Stimulated activated CD4-positive, alpha-beta T cell treated with anti-CD3 and anti-CD28 coated beads, Interleukin-15, amount 100 ng/mL, for 1 hour (primary cell): ENCODE measurements at places on chromosomes 5 and 9.

- no peak for DNase-seq
Measured at GRCh38 chr5:139272471-139273321, 20.8 kb upstream of the MATR3 start.

GRCh38 chr9:88092797-88093331 lies 45.4 kb downstream of the SPATA31C2 start:
- no peak for DNase-seq

GRCh38 chr5:135345956-135346731 lies 52.9 kb downstream of the MACROH2A1 start:
- DNase-seq = no peak

- no peak for DNase-seq
Measured at GRCh38 chr5:41815261-41815660, 55.0 kb downstream of the OXCT1 start.

GRCh38 chr5:169025491-169025890 lies 275.4 kb downstream of the SLIT3 start:
- DNase-seq = no peak

GRCh38 chr9:91899219-91899563 lies 50.8 kb downstream of the ROR2 start:
- no peak for DNase-seq

GRCh38 chr5:151600069-151600665 lies 9.0 kb upstream of the FAT2 start:
- no peak for DNase-seq

DNA sequence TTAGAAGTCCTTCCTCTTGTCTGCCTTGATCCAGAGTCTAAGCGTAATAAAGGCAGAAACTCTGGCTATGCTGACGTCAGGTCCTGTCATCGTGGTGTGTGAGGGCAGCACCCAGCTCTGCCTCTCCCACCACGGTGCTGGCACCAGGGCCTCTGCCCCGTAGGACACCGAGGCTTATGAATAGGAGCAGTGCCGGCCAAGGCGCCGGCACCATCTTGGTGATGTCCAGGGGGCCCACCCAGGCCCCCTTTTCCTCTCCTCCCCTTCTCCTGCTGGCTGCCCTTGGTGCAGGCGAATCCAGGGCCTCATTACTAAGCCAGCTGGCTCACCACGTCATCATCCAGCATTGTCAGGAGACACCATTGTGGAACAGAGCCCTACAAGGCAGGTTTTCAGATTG lies 252.3 kb downstream of the FANCC start:
- no peak for DNase-seq

- no peak for DNase-seq
Measured at GRCh38 chr9:129939431-129939830, 103.6 kb downstream of the FNBP1 start.

DNA sequence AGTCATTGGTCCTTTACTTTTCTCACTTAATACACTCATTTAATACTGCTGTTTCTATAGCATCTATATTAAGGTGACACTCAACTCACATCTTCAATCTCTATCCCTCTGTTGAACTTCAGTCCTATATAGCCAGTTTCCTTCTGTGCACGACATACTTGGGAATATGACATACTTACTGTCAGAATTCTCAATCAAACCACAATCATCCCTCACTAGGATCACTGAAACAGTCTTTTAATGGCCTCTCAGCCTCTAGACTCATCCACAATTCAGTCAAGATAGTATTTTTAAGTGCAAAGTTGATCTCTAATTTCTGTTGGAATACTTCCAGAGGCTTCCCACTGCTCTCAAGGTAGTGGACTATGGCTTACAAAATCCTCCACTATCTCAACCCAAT lies 251.0 kb upstream of the MEF2C start:
- no peak for DNase-seq

- no peak for DNase-seq
Measured at GRCh38 chr5:42898760-42899159, 87.1 kb upstream of the SELENOP start.

DNA sequence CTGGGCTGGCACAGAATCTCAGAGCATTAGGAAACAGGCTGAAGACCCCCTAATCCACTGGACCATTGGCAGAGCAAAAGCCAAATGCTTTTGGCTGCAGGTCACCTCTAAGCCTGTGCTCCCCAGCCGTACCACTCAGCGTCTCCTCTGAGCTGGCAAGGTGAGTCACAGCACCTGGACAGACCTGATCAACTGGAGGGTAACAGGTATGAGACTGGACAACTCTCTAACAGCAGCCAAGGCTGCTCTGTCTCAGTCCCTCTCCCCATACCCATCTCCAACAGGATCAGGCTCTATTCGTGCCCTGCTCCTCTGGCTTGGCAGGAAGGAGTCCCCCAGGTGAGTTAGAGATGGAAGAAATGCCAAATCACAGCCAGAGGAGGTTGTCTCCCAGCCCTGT lies 4.7 kb downstream of the GOLGA2 start:
- no peak for DNase-seq

DNA sequence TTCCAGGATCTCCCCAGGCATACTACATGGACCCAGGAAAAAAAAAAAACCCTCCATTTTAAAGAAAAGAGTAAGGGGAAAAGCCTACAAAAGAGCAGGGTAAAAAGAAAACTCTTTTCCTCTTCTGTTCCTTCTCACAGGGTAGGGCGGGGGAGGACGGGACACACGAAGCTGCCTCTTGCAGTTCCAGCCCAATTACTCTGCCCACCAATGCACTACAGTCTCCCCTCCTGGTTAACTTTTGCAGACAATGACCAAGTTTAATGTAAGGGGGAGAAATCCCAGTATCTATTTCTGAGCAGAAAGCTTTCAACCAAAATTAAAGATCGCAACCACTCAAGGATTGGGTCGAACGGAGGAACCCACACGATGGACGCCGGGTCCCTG lies 1.3 kb downstream of the BRD3 start:
- no peak for DNase-seq

DNA sequence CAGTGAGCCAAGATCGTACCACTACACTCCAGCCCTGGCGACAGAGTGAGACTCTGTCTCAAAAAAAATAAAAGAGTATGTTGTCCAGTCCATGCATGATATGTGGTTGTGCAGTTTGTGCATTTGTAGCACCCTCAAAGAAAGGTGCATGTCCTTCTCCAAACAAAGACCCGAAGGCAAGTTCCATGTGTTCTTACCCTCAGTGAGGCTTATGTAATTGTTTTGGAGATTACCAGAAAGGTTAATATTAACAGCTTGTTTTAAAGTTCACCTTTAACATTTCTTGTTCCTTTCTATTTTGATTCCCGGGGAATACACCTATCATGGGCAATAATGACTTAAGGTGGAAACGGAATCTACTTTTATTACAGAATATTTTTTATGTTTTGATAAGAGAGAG lies 22.3 kb downstream of the KIAA1191 start:
- no peak for DNase-seq

- DNase-seq = no peak
Measured at GRCh38 chr5:140181002-140181483, 6.1 kb downstream of the CYSTM1 start.

- DNase-seq = no peak
Measured at GRCh38 chr5:113524927-113525326, 11.4 kb downstream of the YTHDC2 start.
